ENCODE measurements at places on chromosomes 16 and 17.
A peak's percentile ranks its signal among the peaks of the same experiment; 100 is the strongest.

- no peak for DNase-seq
Measured at GRCh38 chr17:39380144-39380543, 21.3 kb downstream of the FBXL20 start.

- no peak for DNase-seq
Measured at GRCh38 chr16:85655216-85656129, 33.3 kb downstream of the GINS2 start.

DNA sequence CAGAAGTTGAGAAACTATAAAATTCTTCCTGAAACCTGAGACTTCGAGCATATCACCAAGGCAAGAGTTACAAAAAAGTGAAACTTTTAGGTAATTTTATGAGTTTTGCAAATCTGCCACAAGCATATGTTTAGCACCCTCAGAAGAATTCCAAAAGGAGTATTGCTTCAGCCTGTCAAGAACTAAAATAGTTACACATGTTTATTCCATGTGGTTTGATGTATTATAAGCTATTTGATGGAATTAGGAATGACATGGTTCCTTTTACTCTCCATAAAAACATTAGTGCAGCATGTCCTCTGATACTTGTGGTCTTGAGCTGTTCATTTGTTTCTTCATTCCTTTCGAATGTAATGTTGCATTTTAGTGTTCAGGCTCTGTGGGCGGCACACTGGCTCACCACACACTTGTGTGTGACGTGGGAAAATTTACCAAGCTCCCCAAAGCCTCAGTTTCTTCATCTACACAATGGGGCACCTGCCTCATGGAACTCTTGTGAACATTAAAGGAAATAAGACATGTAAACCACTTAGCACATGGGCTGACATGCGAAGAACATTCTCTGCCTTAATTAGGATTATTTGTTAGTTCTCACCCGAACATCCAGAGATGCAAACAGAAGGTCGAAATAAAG is 204.2 kb upstream of the FOXF1 start:
- no peak for DNase-seq

GRCh38 chr17:60311936-60312335 is 80.0 kb downstream of the USP32 start:
- peak; percentile 29 for DNase-seq

DNA sequence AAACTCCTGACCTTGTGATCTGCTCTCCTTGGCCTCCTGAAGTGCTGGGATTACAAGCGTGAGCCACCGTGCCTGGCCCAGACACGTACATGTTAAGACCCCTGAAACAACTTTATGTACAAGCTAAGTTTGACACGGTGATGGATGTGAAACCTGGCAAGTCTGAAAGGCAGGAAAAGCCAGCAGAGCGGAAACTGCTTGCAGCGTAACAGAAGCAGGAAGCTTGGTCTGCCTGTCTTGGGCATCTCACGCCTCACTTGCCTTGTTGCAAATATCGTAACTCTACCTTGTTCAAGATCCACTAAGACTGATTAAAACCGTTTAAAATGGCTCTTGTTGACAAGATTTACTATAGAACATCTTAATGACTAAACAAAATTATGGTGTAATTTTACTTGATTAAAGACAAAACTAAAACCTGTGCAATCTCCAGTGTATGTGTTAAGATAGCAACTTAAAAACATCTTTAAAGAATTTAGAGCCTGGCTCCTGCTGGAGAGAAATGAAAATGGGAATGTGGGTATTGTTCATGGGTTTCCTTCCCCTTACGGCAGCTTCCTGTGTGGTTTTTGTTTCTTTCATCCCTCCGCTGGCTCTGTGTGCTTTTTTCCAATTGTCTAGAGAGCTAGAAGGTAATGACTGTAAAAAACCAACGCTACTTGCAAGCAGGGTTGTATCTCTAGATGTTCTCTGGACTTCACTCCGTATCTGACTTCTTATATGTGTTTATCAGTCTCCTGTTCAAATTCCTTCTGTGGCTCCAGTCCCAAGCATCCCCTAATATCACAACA is 477.6 kb downstream of the XYLT1 start:
- no peak for DNase-seq

DNA sequence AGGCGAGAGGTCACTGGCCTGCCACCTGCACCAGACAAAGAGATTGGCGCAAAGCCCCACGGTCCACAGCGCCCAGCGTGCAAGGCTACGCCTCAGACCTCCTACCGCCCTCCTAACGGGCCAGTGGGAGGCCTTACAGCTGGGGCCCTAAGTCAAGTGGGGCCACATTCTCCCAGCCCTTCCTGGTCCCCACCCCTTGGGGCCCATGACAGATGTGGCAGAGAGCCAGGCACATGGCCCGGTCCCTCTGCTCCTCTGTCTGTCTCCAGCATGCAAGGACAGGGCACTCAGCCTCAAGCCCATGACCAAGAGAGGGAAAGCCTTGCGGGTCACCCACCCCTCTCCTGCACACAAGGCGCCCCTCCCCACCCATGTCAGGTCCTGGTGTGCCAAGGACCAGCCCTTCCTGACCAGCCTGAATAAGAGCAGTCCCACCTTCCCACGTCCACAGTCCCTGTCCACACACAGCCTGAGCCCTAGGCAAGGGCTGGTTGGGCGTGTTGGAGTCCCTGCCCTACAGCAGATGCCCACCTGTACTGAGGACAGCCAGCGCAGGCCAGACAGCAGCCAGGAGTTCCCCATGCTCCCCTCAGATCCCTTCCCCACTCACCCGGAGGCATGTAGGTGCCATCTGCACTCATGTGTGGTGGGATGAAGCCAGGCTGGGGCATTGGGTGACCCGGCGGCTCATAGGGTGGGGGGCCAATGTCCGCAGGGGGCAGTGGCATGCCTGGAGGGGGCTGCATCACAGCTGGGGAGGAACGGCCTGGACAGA is 25.3 kb downstream of the CDIP1 start:
- no peak for DNase-seq

GRCh38 chr17:81009136-81009535 is 17.5 kb downstream of the CHMP6 start:
- no peak for DNase-seq

DNA sequence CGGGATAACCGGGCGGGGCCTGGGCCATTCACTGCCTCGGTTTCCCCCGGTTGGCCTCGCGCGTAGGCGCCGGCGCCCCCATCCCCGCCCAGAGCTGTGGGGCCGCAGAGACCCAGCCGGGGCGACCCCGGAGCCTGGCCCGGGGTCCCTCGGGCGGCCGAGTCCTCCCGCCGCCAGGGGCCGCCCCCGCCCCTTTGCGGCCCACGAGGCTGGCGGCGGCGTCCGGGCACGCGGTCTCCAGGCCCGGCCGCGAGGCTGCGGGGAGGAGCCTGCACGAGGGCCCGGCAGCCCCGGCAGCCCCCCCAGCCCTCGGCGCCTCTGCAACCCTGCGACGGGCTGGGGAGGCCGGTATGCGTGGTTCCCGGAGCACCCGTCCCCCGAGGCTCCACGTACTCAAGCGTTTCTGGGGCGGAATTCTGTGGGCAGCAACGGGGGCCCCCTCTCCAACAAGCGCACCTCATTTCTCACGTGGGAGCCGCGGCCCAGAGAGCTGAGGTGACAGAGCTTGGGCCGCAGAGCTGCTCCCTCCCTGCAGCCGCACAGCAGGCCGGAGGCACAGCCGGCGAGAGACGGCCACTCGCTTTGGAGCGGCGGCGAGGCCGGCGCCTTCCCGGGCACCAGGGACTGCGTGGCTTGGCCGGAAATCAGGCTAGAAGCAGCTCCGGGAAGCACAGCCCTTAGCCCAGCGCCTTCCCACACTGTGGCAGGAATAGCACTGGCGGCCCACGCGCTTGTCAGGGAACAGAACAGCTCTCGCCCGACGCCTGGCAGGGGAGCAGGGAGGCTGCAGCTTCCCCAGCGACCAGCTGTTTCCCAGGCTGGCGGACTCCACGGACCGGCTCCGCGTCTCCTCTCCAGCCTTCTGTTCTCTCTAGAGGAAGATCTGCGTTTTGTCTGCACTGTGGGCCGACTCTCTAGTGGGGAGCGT is 867 bp upstream of the LIMD2 start:
- peak; percentile 52 for DNase-seq

- no peak for DNase-seq
Measured at GRCh38 chr17:28897769-28898526, 415 bp upstream of the FLOT2 start.

DNA sequence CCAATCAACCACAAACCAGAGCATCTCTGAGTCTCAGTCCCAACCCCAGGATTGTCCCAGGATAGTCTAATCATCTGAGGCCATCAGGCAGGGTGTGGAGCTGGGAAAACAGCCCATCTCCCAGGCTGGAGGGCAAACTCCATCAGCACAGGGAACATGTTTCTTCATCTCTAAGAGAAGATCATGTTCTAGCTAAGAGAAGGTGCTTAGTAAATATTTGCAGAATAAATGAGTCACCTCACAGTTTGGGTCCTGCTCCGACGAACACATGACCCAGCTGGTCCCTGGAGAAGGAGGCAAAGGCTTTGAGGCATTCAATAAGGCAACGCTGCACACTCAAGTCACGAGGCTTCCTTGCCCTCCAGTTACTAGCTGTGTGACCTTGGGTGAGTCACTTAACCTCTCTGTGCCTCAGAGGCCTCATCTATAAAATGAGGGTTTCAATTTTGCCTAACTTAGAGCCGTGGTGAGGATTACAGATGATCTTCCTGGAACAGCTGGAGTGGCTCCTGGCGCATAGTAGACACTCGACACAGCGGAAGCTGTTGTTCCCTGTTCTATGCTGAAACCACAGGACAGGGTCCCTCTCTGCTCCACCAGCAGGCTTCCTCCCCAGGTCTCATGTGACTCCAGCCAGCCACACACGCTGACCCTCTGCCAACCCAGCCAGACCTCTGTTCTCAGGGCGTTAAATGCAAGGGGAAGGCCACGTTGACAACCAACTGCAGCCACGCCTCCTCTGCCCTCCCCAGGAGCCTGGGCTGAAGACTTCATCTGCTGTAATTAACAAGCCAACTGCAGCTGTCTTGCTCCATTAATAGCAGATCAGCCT is 10.3 kb upstream of the RPL38 start:
- no peak for DNase-seq

DNA sequence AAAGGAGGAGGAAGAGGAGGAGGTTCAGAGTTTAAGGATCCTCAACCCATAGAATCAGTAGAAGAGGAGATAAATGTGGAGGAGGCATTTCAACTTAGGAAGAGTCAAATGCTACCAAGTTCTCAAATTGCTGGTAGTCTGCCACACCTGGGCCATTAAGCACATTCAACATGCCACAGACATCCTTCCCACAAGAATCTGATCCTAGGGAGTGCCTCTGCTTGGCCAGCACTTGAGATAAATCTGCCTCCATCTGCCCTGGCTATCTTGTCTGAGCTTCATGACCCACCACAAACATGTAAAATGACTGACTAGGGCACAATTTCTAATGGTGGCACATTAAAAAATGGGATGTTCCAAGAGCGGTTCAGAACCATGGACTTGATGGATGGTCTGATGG is 37.3 kb upstream of the AXIN2 start:
- DNase-seq, result no peak

GRCh38 chr16:59192551-59193199 is 458.6 kb upstream of the GOT2 start:
- DNase-seq, result peak; percentile 21

- DNase-seq, result no peak
Measured at GRCh38 chr17:78960928-78961327, 18.8 kb downstream of the LGALS3BP start.

DNA sequence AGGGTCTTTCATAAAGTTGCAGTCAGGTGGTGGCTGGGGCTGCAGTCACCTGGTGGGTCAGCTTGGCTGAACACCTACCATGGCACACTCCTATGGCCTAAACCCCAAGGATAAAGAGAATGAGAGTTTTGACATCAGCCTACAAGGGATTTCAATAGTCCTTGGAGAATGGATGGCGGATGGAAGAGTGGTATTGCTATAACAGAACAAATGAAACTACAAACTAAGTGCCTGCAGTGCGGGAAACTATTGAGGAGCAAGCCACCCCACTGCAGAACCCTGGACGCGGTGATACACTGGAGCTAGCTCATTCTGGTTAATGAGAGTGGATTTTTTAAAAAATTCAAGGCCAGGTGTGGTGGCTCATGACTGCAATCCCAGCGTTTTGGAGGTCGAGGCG is 3.0 kb upstream of the PRPSAP2 start:
- DNase-seq, result no peak

DNA sequence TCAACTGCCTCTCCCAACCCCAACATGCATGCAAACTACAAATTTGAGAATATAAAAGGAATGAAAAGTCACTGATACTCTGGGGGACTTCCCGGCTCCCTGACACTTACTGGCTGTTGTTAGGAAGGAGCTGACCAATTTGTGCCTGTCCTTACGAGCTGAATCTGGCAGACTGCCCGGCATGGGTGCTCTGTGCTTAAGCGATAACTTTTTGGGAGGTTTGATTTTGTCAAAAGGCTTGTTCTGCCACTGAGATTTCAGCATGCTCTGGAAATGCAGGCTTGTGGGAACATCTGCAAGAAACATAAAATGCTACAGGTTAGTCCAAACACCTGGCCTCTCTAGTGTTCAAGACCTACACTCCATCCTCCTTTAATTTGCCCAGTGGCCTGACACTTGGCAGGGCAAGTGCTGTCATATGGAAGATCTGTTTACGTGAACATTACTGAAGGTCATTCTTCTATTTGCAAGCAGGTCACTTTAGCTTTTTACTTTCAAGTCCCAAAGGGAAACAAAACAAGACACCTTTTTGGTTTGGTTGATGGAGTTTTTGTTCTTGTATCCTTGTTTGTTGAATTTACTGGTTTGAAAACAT is 40.6 kb downstream of the STH start:
- no peak for DNase-seq

- DNase-seq, result no peak
Measured at GRCh38 chr17:5424909-5425308, 4.9 kb downstream of the RPAIN start.

GRCh38 chr17:16428098-16428882 is 12.9 kb downstream of the TRPV2 start:
- DNase-seq, result no peak

GRCh38 chr16:15482068-15482747 is 47.8 kb downstream of the BMERB1 start:
- DNase-seq, result peak; percentile 97

GRCh38 chr17:55172612-55173011 is 92.1 kb upstream of the HLF start:
- no peak for DNase-seq

DNA sequence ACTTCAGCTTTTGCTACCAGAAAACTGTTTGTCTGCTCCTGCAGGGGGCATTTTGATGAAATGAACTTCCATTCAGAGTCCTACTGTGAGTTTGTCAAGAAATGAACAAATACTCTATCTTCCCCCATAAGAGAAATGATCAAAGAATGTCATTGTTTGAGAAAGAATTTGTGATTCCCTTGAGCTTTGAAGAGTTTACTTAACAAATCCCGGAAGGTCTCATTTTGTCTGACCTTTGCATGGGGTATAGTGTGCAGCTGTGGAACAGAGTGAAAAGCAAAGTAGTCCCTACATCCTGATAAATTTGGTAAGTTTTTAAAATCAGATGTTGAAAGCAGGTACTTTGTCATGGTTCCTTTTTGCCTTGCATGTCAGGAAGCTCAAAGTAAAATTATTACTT is 178.0 kb downstream of the ABCC12 start:
- no peak for DNase-seq

- no peak for DNase-seq
Measured at GRCh38 chr17:75816693-75817092, 27.5 kb downstream of the UNC13D start.

DNA sequence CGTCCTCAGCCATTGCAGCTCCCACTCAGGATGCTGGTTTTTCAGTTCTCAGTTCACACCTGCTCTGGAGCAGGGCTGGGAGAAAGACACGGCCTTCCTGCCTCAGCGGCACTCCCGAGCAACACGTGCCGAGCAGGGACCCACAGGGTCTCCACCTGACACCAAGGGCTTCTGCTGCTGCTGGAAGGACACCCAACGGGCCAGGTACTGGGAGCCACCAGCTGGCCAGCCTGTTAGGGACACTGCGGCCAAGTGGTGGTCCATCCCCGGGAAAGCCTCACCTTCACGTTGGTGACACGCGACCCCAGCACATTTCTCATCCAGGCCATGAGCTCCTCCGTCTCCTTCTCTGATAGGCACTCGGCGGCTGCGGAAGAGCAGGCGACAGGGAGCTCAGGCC is 8.1 kb downstream of the DNASE1 start:
- no peak for DNase-seq

Data from astrocyte of the spinal cord (primary cell).